ENCODE measurements at places on chromosomes 3 and 15.
A peak's percentile ranks its signal among the peaks of the same experiment; 100 is the strongest.

GRCh38 chr15:57152666-57153539 is 223.4 kb upstream of the CGNL1 start:
- DNase-seq, result no peak

- no peak for DNase-seq
Observed at GRCh38 chr15:44193651-44194322, 1.3 kb downstream of the FRMD5 start.

DNA sequence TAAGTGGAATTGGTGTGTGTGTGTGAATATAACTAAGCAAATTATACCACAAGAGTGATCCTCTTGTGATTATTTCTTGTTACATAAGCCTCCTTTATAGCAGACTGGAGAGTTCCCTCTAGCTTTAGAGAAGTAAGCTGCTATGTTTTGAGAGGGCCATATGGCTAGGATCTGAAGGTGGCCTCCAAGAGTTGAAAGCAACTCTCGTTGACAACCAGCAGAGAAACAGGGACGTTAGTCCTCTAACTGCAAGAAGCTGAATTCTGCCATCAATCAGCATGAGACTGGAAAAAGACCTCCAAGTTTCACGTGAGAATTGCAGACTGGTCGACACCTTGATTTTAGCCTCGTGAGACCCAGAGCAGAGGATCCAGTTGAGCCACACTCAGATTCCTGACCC is 278.5 kb upstream of the ZNF717 start:
- DNase-seq, result no peak

GRCh38 chr15:78000091-78000926 is 77.2 kb downstream of the TBC1D2B start:
- peak; percentile 66 for DNase-seq

DNA sequence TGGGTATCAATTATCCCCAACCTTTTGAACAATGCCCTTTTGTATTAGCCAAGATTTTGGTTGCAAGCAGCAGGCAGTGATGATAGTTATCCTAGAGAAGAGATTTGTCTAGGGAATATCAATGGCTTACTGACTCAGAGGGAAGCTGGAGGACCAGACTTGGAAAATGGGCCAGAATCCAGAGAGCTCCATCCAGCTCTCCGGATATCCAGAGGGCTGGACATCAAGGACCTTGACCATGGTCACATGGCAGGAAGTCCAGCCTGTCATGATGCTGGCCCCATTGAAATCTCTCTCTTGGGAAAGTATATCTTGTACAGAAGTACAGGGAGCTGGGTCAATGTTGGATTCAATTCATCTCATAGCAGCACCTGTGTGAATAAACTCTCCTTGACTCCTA is 148.5 kb upstream of the PDZRN3 start:
- DNase-seq, result no peak

GRCh38 chr15:70617911-70618287 is 145.5 kb downstream of the UACA start:
- DNase-seq, result no peak

DNA sequence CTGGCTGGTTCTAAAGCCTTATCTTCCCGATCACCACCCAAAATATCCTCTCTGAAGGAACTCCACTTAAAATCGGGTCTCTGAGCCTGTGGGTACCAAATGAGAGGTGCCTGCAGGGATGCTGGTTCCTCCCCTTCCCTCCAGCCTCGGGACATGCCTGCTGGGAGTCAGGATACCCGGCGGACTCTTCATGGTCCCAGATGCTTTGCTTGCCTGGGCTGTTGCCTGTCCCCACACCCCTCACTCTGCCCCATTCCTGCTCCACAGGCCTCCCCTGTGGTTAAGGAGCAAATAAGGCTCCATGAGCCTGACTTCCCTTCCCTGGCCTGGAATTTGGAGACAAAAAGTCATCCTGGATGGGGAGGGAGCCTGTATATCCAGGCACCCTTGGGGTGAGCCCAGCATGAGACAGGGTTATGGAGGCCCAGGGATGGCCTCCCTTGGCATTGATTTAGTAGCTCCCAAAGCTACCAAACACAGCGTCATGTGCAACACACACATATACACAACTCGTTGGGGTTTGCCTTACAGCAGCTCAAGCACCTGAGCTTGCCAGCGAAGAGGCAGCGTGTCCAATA is 12.3 kb upstream of the CORO2B start:
- no peak for DNase-seq

DNA sequence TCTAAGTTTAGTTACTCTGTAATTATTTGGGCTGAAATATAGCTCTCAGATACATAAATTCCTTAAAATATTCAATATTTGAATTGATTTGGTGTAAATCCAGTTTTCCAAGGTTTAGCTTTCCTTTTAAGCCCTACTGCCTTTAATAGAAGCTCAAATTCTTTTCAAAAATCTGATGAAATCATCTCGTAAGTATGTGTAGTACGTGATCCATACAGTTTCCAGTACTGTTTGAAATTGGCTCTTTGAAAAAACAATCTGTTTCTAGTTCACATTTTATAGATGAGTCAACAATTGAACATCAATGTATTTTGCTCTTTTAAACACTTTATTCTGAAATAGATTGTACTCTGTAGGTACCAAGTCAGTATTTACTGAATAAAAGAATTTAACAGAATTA is 84.2 kb downstream of the LRRC49 start:
- DNase-seq, result no peak

- no peak for DNase-seq
Observed at GRCh38 chr15:99502182-99502581, 63.6 kb upstream of the MEF2A start.

- DNase-seq, result peak; percentile 57
Observed at GRCh38 chr15:52780172-52780980, 9.8 kb downstream of the ONECUT1 start.

GRCh38 chr3:183099838-183100204 is 525 bp upstream of the MCCC1 start:
- no peak for DNase-seq

DNA sequence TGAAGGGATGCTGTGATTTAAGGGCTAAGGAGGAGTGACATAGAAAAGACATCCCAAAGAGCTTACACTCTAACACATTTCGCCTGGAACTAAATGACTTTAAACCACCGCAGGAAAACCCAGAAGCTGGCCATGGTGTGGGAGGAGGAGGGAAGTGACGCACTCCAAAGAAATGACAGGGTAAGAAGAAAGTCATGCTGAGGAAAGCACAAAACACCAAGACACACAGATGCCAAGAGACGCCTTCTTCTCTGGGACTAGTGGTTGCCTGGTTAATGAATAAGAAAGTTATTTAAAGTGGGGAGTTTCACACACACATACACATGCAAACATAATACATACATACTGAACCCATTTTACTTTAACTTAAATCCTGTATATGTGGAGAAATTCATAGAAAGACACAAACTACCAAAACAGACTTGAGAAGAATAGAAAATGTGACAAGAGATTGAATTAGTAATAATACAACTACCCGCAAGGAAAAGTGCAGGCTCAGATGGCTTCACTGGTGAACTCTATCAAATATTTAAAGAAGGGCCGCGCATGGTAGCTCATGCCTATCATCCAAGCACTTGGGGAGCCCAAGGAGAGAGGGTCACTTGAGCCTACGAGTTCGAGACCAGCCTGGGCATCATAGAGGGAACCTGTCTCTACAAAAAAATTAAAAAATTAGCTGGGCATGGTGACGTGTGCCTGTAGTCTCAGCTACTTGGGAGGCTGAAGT is 125.5 kb downstream of the NSMCE3 start:
- no peak for DNase-seq

- DNase-seq, result no peak
Observed at GRCh38 chr3:170740726-170741591, 129.0 kb downstream of the RPL22L1 start.

DNA sequence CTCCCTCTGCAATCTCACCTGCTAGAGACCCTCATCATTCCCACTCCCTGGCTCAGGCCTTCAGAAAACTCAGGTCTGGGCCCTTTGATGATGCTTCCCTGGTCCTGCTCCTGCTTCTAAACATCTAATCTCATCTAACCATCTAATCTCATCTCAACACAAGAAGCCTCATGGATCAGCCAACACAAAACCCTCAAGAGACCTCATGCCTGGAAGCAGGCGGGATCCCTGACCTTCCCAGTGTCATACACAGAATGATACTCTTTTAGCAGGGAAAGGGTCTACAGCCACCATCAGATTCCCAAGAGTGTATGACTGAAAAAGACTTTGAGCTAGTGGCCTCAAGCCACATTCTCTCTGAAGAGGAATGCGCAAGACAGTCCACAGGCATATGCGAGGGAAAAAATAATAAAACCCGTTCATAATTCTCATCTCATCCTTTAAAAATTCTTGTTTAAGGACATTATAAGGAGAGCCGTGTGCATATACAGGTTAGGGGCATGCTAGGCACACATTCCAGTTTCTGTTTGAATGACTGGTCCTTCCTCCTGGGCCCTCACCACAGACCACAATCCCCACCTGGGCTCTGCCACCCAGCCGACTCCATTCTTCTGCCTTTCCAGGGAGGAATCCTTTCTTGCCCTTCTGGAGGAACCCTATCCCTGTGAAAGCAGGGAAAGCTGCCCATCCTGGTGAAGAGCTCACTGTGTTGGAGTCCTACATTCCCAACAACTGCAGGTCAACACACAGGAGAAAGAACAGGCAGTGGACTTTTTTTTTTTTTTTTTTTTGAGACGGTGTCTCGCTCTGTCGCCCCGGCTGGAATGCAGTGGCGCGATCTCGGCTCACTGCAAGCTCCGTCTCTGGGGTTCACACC is 2.2 kb downstream of the ZXDC start:
- no peak for DNase-seq
